ENCODE measurements at places on chromosomes 11 and 22.

- DNase-seq: no peak
Measured at GRCh38 chr11:70732023-70732880, 333.9 kb downstream of the CTTN start.

- DNase-seq: no peak
Measured at GRCh38 chr11:72468289-72468688, 34.0 kb upstream of the CLPB start.

GRCh38 chr11:62256281-62256680 lies 13.7 kb upstream of the SCGB2A2 start:
- DNase-seq: no peak

DNA sequence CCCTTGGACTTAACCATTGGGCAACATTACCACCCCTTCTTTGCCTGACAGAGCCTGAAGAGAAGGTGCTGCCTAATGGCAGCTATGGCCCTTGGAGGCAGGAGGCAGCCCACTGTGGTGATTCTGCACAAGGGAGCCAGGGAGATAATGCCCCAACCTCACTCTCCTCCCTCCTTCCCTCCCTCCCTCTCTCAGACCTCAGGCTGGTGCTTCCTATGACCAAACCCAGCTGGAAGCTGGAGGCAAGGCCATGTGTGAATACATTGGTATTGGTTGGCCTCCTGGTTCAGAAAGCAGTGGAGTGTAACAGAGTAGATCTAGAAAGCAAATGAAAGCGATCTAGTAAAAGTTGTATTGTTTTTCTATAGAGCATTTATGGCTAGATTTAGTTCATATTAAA lies 233.1 kb downstream of the CSNK2A3 start:
- DNase-seq: no peak

DNA sequence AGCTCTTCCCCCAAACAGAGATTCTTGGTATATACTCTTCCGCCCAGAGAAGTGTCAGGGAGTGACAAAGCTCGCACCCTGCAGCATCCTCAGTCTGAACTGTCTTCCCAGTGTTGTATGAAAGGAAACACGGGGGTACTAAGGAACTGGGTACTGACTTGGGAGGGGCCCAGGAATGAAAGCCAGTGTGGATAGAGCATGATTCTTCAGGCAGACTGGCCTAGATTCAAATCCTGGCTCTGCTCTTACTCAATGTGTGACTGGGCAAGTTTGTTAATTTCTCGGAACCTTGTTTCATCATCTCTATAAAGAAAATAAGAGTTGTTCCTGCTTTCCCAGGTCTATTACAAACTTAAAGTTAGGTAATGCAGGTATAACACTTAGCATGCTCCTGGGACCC lies 266.0 kb upstream of the NARS2 start:
- DNase-seq: no peak
